Activated CD8-positive, alpha-beta T cell treated with anti-CD3 and anti-CD28 coated beads, Interleukin-2, amount 10 ng/mL, durations not matched to agents 7 days and 5 days (primary cell): ENCODE measurements at places on chromosomes 1 and 21.

DNA sequence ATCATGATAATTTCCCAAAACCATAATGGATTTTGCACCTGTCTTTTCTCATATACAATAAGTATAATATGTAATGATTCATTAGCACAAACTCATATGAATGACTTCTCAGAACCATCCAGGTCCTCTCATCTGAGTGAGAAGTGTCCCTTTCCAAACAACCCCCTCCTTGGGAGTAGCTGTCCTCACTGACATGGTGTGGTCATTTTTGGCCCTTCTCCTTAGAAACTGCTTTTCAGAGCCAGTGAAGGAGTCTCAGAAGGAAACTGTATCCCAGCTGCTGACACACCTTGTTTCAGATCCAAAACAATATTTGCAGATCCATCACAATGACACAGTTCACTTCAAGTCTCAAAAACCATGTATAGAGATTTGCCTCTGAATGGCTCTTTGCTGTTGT, 95.5 kb downstream of the MIS18A start:
- no peaks in the 10 kb centered on the region for H3K4me1 ChIP-seq
- peaks cover 4% of the 10 kb centered on the region for H3K27me3 ChIP-seq
- H3K4me3 ChIP-seq = no peak overlapping the region
- no peak for DNase-seq
- H3K27ac ChIP-seq = no peak overlapping the region
- no peaks in the 10 kb centered on the region for H3K36me3 ChIP-seq

GRCh38 chr1:97599447-97599846, 321.4 kb downstream of the DPYD start:
- H3K4me1 ChIP-seq = no peaks in the 10 kb centered on the region
- H3K4me3 ChIP-seq = no peak overlapping the region
- H3K36me3 ChIP-seq = no peaks in the 10 kb centered on the region

- no peak overlapping the region for H3K4me3 ChIP-seq
- DNase-seq = no peak
- H3K27me3 ChIP-seq = no peaks in the 10 kb centered on the region
- no peak overlapping the region for H3K27ac ChIP-seq
Measured at GRCh38 chr1:17507915-17508314, 31.6 kb upstream of the ARHGEF10L start.

DNA sequence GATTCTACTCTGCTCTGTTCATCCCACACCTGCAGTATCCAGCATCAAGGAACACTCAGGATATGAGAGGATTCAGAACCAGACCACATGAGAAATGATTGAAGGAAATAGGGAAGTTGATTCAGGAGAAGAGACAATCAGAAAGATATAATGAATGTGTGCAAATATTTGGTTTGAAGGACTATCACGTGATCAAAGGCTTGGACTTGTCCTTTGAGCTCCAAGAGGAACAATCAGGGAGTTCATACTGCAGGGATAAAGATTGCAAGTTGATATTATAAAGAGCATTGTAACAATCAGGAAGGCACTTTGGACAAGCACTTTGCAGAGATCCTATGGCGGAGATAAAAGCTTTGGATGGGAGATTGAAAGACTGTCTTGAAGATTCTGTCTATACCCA, 13.9 kb upstream of the PIGM start:
- peaks cover 24% of the 10 kb centered on the region for H3K27me3 ChIP-seq
- DNase-seq = no peak
- H3K27ac ChIP-seq = no peak overlapping the region
- no peak overlapping the region for H3K4me3 ChIP-seq

DNA sequence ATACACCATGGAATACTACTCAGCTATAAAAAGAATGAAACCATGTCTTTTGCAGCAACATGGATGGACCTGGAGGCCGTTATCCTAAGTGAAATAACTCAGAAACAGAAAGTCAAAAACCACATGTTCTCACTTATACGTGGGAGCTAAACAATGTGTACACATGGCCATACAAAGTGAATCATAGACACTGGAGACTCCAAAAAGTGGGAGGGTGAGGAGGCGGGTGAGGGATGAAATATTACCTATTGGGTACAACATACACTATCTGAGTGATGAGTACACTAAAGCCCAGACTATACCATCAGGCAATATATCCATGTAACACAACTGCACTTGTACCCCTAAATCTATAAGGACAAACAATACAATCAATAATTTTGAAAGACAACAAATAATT, 39.5 kb upstream of the FAM20B start:
- no peak overlapping the region for H3K4me3 ChIP-seq
- no peaks in the 10 kb centered on the region for H3K36me3 ChIP-seq
- H3K27me3 ChIP-seq = peaks cover 2% of the 10 kb centered on the region
- H3K4me1 ChIP-seq = no peaks in the 10 kb centered on the region
- H3K27ac ChIP-seq = no peak overlapping the region
- DNase-seq = no peak

DNA sequence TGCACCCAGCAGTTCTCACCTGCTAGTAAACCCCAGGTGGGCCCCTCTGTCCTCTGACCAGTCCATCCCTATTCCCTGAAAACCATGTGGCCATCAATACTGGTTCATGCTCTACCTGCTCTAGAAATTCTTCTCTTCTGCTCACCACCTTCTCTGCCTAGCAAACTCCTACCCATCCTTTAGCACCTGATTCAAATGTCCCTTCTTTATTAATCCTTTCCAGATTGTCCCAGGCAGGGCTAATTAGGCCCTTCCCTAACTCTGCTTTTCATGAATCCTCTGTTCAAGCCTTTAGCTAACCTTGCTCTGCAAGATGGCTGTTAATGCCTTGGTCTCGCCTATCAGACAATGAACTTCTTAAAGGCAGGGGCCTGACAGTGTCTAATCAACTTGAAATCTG, 62.1 kb upstream of the TRABD2B start:
- no peaks in the 10 kb centered on the region for H3K36me3 ChIP-seq
- H3K27me3 ChIP-seq = no peaks in the 10 kb centered on the region
- H3K27ac ChIP-seq = no peak overlapping the region
- DNase-seq = no peak
- H3K4me1 ChIP-seq = no peaks in the 10 kb centered on the region
- H3K4me3 ChIP-seq = no peak overlapping the region

DNA sequence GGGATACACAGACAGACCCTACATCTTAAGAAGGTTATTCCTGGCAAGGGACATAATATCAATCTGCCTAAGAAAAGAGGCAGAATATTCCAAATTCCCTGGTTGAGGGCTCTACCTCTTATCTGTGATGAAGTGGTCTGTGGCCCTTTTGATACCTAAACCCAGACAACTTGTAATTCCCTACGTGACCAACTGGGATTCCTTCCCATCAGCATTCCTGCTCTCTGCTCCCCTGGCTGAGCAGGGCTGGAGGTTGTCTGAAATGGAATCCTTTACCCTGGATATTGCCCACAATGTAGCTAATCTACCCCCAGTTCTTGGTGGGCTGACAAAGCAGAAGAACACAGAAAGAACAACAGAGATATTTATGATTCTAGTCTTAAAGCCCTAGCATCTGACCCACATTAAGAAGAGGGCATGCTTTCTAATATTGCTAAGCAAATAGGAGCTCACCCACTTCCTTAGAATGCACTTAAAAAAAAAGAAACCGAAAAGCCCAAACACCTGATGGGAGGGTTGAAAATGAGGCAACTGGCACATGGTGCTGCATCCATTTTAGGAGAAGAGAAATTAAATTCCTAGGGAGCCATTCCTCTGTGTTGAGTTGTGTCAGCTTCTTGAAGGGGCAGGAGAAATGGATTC, 36.8 kb downstream of the GADD45A start:
- H3K36me3 ChIP-seq = no peaks in the 10 kb centered on the region
- peaks cover 6% of the 10 kb centered on the region for H3K4me1 ChIP-seq
- H3K4me3 ChIP-seq = no peak overlapping the region
- H3K27me3 ChIP-seq = no peaks in the 10 kb centered on the region

GRCh38 chr1:6420454-6421042, 829 bp upstream of the HES2 start:
- H3K27ac ChIP-seq = no peak overlapping the region
- H3K4me1 ChIP-seq = peaks cover 17% of the 10 kb centered on the region
- DNase-seq = no peak
- H3K27me3 ChIP-seq = peaks cover 65% of the 10 kb centered on the region

- H3K4me1 ChIP-seq = peaks cover 89% of the 10 kb centered on the region
- peak; percentile 46 for DNase-seq
- H3K27ac ChIP-seq = peak overlapping the region; percentile 85
Measured at GRCh38 chr1:234844479-234845031, 234.6 kb upstream of the IRF2BP2 start.

GRCh38 chr1:228219962-228220780, 12.3 kb downstream of the OBSCN start:
- H3K36me3 ChIP-seq = peaks cover 10% of the 10 kb centered on the region
- no peaks in the 10 kb centered on the region for H3K27me3 ChIP-seq
- no peak overlapping the region for H3K27ac ChIP-seq
- no peak overlapping the region for H3K4me3 ChIP-seq
- no peaks in the 10 kb centered on the region for H3K4me1 ChIP-seq
- DNase-seq = peak; percentile 13

- no peaks in the 10 kb centered on the region for H3K27me3 ChIP-seq
- no peak overlapping the region for H3K4me3 ChIP-seq
- H3K27ac ChIP-seq = no peak overlapping the region
- no peaks in the 10 kb centered on the region for H3K36me3 ChIP-seq
- peaks cover 7% of the 10 kb centered on the region for H3K4me1 ChIP-seq
Measured at GRCh38 chr1:212976586-212976985, 26.2 kb downstream of the VASH2 start.

- peaks cover 2% of the 10 kb centered on the region for H3K27me3 ChIP-seq
- DNase-seq = no peak
- no peak overlapping the region for H3K27ac ChIP-seq
Measured at GRCh38 chr21:35611708-35612132, 448.6 kb downstream of the SETD4 start.

GRCh38 chr1:181858135-181858534, 203.4 kb downstream of the ZNF648 start:
- H3K4me3 ChIP-seq = no peak overlapping the region
- H3K27me3 ChIP-seq = no peaks in the 10 kb centered on the region
- no peak for DNase-seq
- no peaks in the 10 kb centered on the region for H3K36me3 ChIP-seq

GRCh38 chr1:226535666-226536065, 12.9 kb upstream of the STUM start:
- H3K4me1 ChIP-seq = no peaks in the 10 kb centered on the region
- no peak for DNase-seq
- H3K4me3 ChIP-seq = no peak overlapping the region
- peaks cover 13% of the 10 kb centered on the region for H3K27me3 ChIP-seq

DNA sequence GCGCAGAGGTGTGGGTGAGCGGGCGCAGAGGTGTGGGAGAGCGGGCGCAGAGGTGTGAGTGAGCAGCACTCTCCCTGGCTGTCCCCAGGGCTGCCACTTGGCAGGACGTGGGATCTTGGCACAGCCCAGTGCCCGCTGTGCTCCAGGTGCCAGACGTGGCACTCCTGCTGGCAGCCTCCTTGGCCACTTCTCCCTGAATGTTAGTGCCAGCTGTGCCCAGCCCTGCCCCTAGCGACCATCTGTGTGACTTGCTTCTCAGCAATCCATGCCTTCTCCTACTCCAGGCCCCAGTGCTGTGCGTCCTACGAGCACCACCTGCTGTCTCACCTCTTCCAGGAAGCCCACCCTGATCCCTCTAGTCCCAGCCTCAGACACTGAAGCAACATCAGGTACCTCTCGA, 30.5 kb downstream of the KRTAP10-1 start:
- no peak overlapping the region for H3K27ac ChIP-seq
- peaks cover 2% of the 10 kb centered on the region for H3K4me1 ChIP-seq
- no peak overlapping the region for H3K4me3 ChIP-seq
- H3K36me3 ChIP-seq = no peaks in the 10 kb centered on the region
- H3K27me3 ChIP-seq = no peaks in the 10 kb centered on the region
- DNase-seq = no peak

- no peak overlapping the region for H3K4me3 ChIP-seq
- peaks cover 6% of the 10 kb centered on the region for H3K4me1 ChIP-seq
- DNase-seq = no peak
- no peak overlapping the region for H3K27ac ChIP-seq
- no peaks in the 10 kb centered on the region for H3K36me3 ChIP-seq
- H3K27me3 ChIP-seq = peaks cover 53% of the 10 kb centered on the region
Measured at GRCh38 chr1:29264773-29265389, 28.6 kb downstream of the PTPRU start.

DNA sequence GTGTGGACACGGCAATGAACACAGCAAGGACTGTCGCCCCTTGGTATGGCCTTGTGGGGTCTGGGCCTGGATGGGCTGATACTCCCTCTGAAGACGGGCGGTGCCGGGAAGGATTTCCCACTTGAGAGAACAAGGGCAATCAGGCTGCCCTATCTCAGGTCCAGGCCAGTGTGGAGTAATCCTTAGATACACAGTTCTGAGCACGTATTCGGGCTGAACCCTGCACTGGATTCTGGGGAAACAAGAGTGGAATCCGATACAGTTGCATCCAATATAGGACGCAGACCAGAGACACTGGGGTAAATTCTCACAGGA, 177.7 kb downstream of the TRABD2B start:
- no peaks in the 10 kb centered on the region for H3K4me1 ChIP-seq
- DNase-seq = no peak
- H3K4me3 ChIP-seq = no peak overlapping the region
- no peak overlapping the region for H3K27ac ChIP-seq

GRCh38 chr1:157226739-157227138, 88.5 kb upstream of the ETV3 start:
- H3K4me3 ChIP-seq = no peak overlapping the region
- no peak overlapping the region for H3K27ac ChIP-seq
- no peak for DNase-seq
- H3K27me3 ChIP-seq = peaks cover 35% of the 10 kb centered on the region
